ENCODE measurements at places on chromosomes 7 and 10. TPM values are rescaled to one million over a fixed set of nuclear protein-coding genes. Genes with fewer than 3 reads are reported as not detected.

TSPAN14 gene
- 54.2 TPM for total RNA-seq

VAX1 gene
- not detected for total RNA-seq

BPGM gene
- total RNA-seq = 16.9 TPM

CASTOR2 gene
- total RNA-seq = 11.4 TPM

DMTF1 gene
- 17.5 TPM for total RNA-seq
